Regular cardiac myocyte (primary cell): ENCODE measurements at places on chromosomes 11 and 22. TPM values are rescaled to one million over a fixed set of nuclear protein-coding genes. Genes with fewer than 3 reads are reported as not detected.

Gene GVQW3
- total RNA-seq, result 1.2 and 2.0 TPM in 2 replicates

Gene MYRF
- 1.3 and 2.0 TPM in 2 replicates for total RNA-seq

Gene NNMT
- 192 and 615 TPM in 2 replicates for total RNA-seq

Gene SCT
- not detected in 2 replicates for total RNA-seq

Gene ACR
- total RNA-seq, result not detected in 2 replicates

Gene PCSK7
- total RNA-seq, result 49.9 and 101 TPM in 2 replicates

Gene PRG3
- total RNA-seq, result not detected in 2 replicates

Gene CLTCL1
- total RNA-seq, result 10.2 and 15.2 TPM in 2 replicates

Gene ACTN3
- under 0.01 and 0.28 TPM in 2 replicates for total RNA-seq

Gene CYB561A3
- 79.0 and 99.2 TPM in 2 replicates for total RNA-seq

Gene HEPHL1
- under 0.01 TPM in 1 of 2 replicates, not detected in the other for total RNA-seq

Gene CDC45
- total RNA-seq, result 2.3 and 38.7 TPM in 2 replicates

Gene NLRP10
- total RNA-seq, result 5.4 and 9.0 TPM in 2 replicates

Gene RIMBP3C
- 0.38 and 0.56 TPM in 2 replicates for total RNA-seq

Gene TCF20
- 18.3 and 25.5 TPM in 2 replicates for total RNA-seq

Gene HORMAD2
- under 0.01 TPM in 2 replicates for total RNA-seq

Gene GRAMD1B
- total RNA-seq, result 13.8 and 14.6 TPM in 2 replicates
